RKO (cell line): ENCODE measurements at places on chromosomes 4 and X.

- no peak for DNase-seq
These were observed 317.2 kb downstream of the DHX15 start for GRCh38 chr4:24266951-24267722.

- DNase-seq: no peak
These were observed 64.4 kb upstream of the UCP1 start for GRCh38 chr4:140633124-140633523.

- DNase-seq: no peak
These were observed 86.4 kb upstream of the UXT start for GRCh38 chrX:47745416-47745815.

DNA sequence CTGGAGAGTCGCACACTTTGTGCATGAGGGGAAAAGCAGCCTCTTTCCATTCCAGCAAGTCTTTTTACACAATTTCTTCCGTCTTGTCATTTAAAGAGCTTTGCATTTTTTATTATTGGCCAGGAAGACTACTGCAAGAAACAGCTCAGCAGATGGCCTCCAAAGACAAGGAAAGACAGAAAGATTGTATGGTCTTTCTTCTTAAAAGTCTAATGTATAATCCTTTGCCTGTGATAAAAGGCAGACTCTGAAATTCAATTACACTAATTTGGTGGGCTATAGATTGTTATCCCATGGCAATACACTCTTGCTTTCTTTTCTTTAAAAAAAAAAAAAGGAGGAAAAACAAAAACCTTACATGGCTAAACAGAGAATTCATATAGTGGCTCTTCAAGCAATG is 5.9 kb downstream of the CAPN6 start:
- no peak for DNase-seq

GRCh38 chrX:55033429-55033828 is 2.7 kb upstream of the ALAS2 start:
- DNase-seq: no peak

DNA sequence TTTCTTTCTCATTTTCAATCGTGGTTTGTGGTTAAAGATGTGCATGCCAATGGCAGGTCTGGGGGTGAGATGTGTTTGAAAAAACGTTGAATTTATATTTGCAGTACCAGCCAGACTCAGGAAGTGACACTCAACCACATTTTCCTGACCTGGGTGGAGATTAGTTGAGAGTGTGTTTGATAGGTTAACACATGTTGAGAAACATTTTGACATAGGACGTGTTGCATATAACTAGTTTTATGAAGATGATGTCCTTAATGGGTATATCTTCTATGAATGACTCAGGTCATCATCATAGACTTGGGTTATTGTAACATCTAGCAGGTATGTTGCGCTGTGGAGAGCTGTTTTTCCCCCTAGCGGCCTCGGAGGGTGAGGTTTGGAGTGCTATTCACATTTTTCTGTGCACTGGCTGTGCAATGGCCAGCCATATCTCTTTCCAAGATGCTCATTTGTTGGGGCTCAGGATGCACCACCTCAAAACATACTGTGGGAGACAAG is 21.7 kb upstream of the CD38 start:
- no peak for DNase-seq

DNA sequence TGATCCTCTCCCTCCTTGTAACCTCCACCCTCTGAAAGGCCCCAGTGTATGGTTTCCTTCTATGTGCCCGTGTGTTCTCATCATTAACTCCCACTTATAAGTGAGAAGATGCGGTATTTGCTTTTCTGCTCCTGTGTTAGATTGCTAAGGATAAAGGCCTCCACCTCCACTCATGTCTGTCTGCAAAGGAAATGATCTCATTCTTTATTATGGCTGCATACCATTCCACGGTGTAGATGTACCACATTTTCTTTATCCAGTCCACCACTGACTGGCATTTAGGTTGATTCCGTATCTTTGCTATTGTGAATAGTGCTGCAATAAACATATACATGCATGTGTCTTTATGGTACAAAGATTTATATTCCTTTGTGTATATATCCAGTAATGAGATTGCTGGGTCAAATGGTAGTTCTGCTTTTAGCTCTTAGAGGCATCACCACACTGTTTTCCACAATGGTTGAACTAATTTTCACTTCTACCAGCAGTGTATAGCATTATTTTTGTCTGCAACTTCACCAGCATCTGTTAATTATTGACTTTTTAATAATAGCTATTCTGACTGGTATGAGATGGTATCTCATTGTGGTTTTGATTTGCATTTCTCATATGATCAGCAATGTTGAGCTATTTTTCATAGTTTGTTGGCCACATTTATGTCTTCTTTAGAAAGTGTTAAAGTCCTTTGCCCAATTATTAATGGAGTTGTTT is 1030.9 kb downstream of the FSTL5 start:
- no peak for DNase-seq

DNA sequence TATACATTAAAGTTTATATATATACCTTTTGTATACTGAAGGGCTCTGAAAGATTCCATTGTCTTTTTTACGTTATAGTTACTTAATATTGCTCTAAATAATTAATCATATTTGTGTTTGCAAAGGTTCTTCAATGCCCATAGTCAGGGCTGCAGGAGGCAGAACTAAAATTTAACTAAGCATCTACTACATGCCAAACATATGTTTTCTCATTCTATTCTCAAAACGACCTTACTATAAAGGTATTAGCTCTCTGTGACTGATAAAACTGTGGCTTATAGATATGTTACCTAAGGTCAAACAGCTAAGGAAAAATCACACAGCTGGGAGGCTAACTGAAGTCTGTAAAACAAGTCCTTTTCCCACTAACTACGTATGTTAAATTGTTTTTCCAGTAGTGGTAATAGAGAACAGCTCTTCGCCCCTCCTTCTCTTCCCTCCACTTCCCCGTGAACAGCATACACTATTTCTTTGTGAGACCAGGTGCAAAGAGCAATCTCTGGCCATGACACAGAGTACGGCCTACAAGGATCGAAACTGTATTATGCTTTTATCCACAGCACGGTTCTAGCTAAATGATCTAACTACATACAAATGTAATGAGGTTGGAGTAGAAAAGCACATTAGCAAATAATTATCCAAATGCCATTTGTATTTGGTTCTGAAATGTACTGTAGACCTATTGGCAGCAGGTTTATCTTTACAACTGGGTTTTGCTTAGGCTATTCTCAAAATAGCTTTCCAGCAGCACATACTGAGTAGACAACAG is 1.7 kb downstream of the CNOT6L start:
- DNase-seq: peak; percentile 34

GRCh38 chrX:123236859-123237258 is 52.8 kb downstream of the GRIA3 start:
- no peak for DNase-seq

DNA sequence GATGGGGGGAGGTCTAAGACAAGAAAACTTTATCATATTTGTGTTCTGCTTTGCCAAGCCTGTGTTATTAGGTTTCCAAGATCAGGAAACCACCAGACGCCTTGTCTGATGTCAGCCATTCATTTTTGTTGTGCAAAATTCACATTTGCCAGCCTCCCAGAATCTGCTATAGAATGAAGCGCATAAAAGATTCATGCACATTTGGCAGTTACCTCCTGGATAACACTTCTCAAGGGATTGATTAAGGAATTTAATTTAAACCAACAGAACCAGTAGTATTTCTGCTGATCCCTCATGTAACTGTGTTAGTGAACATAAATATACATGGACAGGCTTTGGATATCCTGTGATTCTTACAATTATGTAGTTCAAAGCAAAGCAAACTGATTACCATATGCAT is 187.9 kb downstream of the COMMD8 start:
- DNase-seq: no peak

- peak; percentile 62 for DNase-seq
These were observed 46.9 kb upstream of the SLC25A4 start for GRCh38 chr4:185096032-185096653.

- peak; percentile 19 for DNase-seq
These were observed 180.3 kb upstream of the KLHL4 start for GRCh38 chrX:87337267-87337666.

DNA sequence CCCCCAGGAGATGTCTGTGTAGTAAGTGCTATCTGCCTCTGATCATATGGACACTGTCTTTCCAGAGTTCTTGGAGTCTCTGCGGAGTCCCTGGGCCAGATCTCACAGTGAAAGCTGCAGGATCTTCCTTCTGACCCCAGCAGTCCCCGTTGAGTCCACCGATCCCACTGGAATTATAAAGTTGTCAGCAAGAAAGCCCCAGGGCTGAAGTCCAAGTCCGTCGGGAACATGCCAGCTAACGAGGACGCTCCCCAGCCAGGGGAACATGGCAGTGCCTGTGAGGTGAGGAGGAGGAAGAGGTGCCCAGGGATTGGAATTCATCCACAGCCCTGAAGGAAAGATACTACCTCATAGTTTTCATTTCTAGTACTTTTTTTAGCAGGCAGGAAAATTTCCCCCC is 9.3 kb downstream of the ZNF81 start:
- DNase-seq: no peak

DNA sequence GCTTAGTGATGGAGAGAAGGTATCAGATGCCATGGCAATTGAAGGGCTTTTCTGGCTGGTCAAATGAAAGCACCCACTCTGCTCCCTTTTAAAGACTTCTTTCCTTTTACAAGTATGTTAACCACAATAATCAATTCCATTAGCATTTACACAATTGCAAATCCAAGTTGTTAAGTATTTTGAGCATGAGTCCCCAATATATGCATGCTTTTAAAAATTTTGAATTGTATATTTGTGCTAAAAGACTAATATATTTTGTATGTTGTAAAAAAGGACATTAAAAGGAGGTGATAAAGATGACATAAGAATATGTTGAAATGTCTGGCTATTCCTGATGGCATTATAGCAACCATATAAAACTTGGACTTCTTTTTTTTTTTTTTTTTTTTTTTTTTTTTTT is 639.9 kb upstream of the CPEB2 start:
- no peak for DNase-seq

DNA sequence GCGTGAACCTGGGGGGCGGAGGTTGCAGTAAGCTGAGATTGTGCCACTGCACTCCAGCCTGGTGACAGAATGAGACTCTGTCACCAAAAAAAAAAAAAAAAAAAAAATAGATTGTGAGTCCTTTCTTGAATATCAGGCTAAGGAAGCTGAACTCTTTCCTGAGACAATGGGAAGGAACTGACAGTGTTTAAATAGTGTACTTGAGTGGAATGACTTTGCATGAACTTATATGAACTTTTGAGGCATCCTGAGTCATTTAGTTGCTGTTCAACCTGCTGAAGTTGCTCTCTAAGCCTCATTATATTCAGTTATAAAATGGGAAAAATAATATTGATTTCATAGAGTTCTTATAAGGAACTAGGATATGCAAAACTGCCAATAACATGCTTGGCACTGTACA is 79.3 kb upstream of the LIMCH1 start:
- peak; percentile 5 for DNase-seq

- no peak for DNase-seq
These were observed 265.4 kb upstream of the CASK start for GRCh38 chrX:42188730-42189129.

DNA sequence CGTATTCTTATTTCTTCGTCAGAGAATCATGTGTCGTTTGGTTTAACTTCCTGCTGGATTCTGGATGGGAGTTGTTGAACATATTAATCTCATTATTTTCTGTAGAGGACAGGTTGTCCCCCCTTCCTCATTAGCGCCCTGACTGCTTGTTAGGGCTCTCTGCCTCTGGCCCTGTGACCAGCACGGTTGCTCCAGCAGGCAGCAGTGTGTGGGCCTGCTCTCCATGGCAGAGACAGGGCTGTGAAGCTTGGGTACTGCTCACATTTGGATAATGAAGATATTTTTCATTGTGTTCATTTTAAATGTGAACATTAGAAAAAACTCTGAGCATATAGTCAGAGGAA is 102.7 kb downstream of the KLHL8 start:
- no peak for DNase-seq

DNA sequence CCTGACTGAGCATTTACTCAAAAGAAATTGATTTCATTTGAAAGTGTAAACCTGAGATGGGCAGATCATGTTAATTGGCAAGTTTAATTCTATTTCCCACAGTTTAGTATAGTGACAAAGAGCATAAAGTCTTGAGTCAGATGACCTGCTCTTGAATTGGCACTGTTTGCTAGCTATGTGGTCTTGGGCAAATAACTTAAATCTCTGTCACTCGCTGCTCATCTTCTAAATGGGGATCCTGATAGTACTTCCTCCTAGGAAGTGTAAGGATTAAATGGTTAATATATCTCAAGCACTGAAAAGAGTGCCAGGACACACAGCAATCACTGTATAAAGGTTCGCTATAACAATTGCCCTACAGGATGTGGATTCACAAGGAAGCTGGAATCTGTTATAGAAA is 242.8 kb upstream of the JADE1 start:
- DNase-seq: no peak

DNA sequence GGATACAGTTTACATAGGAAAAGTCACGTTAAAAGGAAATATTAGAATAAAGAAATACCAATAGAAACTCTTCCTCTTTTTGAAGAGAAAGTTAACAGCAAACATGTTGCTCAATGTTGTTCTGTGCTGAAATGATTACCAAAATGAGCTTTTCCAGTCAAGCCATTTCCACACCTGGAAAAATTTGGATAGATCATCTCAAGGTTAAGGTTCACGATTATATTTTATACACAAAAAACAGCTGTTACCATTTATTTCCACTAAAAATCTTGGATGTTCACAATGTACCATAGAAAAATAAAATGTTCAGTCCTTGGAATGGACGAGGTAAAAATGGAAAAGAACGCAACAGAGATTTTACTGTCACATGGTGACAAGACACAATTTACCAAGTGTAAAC is 218.7 kb downstream of the SCFD2 start:
- no peak for DNase-seq

DNA sequence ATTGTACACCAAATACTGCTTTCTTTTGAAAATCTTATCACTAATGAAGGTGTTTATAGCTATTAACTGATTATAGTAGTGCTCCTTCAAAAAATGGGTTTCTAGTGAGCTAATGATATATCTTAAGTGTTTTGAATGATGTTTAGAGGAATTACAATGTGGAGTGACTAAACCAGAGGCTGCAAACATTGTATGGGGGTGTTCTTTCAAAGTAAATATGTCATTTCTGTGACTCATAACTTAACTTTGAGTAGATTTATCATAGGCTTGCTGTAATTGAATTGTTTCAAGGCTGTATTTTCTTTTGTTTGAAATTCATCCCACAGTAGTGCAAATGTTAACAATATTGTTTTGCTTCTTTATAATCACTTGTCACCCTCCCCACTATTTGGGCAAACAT is 141.6 kb downstream of the IL1RAPL2 start:
- DNase-seq: peak; percentile 2

GRCh38 chr4:82201303-82201702 is 172.5 kb downstream of the HNRNPD start:
- no peak for DNase-seq

DNA sequence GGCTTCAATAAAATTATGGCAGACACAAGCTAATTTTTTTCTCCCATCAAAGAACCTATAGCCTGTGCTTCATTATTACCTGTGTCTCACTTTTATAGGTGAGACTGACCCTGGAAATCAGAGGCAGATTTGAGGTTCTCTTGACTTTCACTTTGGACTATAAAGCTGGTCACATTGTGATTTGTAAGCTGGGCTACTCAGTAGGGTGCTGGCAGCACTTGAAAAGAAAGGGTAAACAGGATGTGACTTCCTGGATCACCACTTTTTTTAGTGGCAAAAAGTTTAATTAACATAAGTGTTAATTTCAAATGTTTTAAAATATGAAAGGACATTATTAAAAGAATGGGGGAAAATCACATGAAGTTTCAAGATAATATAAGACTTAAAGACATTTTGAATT is 50.6 kb upstream of the GATB start:
- no peak for DNase-seq

- DNase-seq: no peak
These were observed 11.1 kb downstream of the ACSL1 start for GRCh38 chr4:184814686-184815045.

- DNase-seq: no peak
These were observed 171.7 kb downstream of the ADAMTS3 start for GRCh38 chr4:72397314-72397713.

GRCh38 chr4:186013419-186014186 is 55.4 kb upstream of the TLR3 start:
- no peak for DNase-seq
